ENCODE measurements at places on chromosomes 7 and 10.

DNA sequence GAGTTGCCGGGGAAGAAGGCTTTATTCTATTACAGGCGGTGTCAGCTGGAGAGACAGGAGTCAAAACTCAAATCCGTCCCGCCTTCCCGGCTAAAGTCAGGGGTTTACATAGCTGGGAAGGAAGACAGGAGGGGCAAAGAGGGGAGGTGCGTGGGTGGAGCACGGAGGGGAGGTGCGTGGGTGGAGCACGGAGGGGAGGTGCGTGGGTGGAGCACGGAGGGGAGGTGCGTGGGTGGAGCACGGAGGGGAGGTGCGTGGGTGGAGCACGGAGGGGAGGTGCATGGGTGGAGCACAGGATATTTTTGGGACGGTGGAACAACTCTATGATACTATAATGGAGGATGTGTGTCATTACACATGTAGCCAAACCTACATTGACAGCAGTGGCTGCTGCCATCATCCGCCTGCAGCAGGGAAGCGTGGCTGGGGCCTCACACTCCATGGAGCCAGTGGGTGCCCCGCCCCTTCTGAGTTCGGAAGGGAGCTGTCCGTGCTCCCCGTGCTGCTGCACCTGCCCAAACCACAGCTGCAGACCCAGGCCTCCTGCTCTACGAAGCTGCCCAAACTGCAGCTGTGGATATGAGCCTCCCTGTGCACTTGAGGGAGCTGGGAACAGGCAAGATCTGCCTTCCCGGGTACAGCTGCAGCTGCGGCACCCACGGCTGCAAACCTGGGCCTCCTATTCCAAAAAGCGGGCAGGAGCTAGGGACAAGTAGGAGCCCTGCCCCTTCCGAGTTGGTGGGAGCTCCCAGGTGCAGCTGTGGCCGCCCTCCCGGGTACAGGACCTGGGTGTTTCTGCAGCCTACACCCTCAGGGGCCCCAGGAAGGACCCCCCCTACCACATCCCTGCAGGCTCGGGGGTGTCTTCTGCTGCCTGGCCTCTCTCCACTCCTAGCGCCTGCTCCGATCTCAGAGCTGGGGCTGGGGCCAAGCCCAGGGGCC, 119.4 kb downstream of the DYNC2I1 start:
- DNase-seq, result no peak

GRCh38 chr10:125106586-125106985, 53.8 kb downstream of the CTBP2 start:
- no peak for DNase-seq

- no peak for DNase-seq
Measured at GRCh38 chr7:71320916-71321315, 189.0 kb downstream of the GALNT17 start.

GRCh38 chr7:28481091-28481926, 69.0 kb downstream of the CREB5 start:
- no peak for DNase-seq
